ENCODE measurements at places on chromosomes 5 and 9. TPM values are rescaled to one million over a fixed set of nuclear protein-coding genes. Genes with fewer than 3 reads are reported as not detected.

Gene POU5F2
- 0.34 TPM for total RNA-seq

Gene CARTPT
- total RNA-seq, result not detected

Gene SEC61B
- total RNA-seq, result 96.7 TPM

Gene UBE2D2
- total RNA-seq, result 80.3 TPM
